ENCODE measurements at places on chromosomes 3 and 15.

- DNase-seq = no peak
Observed at GRCh38 chr15:40242601-40243000, 3.7 kb downstream of the PAK6 start.

DNA sequence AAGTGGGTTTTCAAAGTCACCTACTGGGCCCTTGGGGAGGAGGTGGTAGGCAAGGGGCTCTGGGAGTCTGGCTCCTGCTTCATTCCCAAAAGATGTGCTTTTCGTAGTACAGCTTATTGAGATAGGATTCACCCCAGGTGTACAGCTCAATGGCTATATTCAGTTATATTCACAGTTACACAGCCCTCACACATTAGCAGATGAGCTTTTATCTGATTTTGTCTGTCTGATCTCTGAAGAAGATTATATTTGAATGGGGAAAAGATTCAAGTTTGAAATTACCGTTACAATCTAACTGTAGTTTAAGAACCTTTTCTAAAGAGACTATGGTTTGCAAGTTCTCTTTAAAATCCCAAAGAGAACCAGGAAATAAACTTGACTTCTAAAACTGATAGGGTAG is 27.3 kb downstream of the PXYLP1 start:
- DNase-seq = no peak

- DNase-seq = no peak
Observed at GRCh38 chr3:190486533-190486864, 27.4 kb upstream of the IL1RAP start.

- no peak for DNase-seq
Observed at GRCh38 chr3:53222183-53222901, 33.5 kb downstream of the TKT start.

GRCh38 chr3:45895686-45896468 is 9.5 kb downstream of the CCR9 start:
- no peak for DNase-seq

DNA sequence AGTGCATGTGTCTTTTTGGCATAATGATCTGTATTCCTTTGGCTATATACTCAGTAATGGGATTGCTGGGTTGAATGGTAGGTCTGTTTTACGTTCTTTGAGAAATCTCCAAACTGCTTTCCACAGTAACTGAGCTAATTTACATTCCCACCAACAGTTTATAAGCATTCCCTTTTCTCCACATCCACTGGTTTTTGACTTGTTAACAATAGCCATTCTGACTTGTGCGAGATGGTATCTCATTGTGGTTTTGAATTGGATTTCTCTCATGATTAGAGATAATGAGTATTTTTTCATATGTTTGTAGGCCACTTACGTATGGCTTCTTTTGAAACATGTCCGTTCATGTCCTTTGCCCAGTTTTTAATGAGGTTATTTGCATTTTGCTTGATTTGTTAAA is 117.7 kb downstream of the CHCHD4 start:
- DNase-seq = no peak

GRCh38 chr3:183430325-183430957 is 2.0 kb upstream of the MCF2L2 start:
- DNase-seq = no peak

GRCh38 chr3:195893516-195893915 is 14.8 kb downstream of the TNK2 start:
- no peak for DNase-seq

DNA sequence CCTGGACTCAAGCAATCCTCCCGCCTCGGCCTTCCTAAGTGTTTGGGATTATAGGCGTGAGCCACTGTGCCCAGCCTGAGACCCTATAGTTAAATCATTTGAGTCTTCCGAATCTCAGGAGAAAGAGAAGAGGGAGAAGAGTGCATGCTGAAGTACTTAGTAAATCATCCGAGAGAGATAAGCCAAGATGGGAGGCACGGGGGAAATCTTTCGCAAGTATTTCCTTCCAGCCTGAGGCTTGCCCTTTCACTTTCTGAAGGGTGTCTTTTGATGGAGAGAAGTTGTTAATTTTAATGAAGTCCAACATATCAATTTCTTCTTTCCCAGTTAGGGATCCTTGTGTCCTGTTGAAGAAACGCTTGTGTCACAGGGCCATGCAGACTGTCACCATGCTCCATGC is 97.1 kb upstream of the SLC6A6 start:
- no peak for DNase-seq

DNA sequence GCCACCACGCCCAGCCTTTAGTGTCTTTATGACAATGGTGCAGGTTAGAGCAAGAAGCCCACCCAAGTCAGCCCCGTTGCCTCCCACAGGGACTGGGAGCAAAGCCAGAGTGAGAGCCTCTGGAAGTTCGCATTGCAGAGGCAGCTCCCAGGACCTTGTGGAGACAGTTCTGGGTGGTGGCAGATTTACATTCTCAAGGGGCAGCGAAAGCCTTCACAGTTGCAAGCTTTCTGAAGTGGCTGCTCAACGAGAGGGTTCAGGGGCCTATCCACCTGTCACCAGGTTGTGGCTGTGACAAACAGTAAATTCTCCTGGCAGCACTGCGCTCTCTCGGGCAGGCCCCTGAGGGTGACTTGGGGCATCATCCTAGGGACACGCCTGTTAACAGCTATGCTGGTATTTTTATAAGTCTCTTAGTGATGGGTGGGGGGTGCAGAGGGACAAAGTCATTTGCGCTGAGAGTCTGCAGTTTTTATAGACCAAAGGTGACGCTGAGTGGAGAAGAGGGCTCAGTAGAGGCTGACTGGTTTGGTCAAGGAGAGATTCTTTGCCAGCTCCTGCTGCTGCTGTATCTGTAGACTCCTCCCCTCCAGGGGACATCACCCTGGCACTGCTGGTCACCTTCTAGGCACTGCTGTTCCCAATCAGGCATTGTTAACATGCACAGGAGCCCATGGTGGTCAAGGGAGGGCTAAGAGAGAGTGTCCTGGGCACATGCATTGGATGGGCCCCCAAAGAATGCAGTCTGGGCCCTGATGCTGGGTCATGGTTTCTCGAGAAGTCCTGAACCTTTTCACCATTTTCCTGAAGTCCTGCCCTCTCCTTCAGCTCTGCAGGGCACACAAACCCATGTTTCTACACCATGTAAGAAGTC is 57.5 kb upstream of the KLF13 start:
- DNase-seq = no peak

GRCh38 chr15:79609506-79609905 is 177.4 kb downstream of the MINAR1 start:
- no peak for DNase-seq

GRCh38 chr15:69320977-69321554 is 22.4 kb downstream of the PAQR5 start:
- no peak for DNase-seq

DNA sequence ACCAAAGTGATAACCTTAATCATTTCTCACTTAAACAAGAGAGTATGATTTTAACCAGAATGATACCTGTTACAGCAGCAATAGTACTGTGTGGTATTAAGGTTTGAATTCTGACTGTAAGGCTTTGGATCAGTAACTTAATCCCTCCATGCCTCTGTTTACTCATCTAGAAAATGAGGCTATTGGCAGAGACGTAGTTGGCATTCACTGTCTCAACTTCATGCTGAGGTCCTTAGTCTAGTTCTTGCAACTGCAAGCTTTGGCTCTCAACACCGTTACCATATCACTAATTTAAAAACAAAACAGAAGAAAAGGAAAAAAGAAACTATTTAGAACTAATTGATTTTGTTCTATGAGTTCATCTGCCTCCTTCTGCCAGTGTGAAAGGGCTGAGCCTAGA is 875.4 kb downstream of the MCTP2 start:
- DNase-seq = no peak

DNA sequence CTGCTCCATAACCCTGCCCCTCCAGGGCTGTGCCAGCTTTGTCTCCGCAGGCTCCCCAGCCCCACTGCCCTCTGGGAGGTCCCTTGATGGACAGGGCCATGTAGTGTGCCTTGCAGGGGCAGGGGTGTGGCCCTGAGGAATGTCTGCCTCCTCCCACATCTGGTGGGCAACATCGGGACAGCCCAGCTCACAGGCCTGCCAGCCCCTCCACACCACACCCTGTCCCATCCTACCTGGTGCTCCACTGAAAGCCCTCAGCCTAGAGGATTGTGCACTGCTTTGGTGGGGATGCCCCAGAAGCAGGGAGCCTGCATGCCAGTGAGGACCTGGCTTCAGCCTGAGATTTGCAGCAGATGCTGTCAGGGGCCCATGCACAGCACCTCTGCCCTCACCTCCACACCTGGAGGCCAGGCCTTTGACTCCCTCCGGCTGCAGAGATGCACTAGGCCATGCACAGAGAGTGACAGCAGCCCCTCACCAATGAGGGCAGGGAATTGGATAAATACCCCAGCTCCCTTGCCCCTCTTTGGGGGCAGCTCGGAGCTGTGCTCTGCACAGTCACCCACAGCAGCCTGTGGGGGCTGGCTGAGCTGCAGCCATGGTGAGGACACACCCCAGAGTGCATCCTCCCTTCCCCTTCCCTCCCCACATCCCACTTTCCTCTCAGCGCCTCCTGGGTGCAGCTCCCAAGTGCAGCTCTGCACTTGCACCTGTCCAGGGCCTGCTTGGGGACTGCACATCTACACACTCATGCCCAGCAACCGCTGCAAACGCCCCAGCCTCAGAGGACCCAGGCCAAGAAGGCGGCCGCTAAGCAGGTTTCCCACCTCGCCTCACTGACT is 2.7 kb downstream of the C3orf22 start:
- no peak for DNase-seq

DNA sequence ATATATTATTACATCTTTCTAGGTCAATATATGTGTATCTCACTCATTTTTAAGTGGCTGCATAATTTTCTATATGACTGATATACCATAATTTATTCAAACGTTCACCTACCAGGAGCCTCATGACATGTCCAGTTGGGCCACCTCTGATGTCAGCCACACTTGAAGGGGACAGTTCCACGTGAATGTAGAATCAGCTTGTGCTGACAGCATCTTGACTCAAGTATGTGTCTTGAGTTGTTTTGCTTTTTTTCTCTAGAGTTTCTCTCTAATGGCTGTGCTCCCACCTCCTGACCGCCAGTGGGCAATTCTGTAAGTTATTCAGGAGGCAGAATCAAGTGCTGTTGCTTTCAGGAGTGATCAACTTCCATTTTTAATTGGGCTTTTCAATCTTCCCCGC is 237.9 kb downstream of the NFKBIZ start:
- DNase-seq = no peak

DNA sequence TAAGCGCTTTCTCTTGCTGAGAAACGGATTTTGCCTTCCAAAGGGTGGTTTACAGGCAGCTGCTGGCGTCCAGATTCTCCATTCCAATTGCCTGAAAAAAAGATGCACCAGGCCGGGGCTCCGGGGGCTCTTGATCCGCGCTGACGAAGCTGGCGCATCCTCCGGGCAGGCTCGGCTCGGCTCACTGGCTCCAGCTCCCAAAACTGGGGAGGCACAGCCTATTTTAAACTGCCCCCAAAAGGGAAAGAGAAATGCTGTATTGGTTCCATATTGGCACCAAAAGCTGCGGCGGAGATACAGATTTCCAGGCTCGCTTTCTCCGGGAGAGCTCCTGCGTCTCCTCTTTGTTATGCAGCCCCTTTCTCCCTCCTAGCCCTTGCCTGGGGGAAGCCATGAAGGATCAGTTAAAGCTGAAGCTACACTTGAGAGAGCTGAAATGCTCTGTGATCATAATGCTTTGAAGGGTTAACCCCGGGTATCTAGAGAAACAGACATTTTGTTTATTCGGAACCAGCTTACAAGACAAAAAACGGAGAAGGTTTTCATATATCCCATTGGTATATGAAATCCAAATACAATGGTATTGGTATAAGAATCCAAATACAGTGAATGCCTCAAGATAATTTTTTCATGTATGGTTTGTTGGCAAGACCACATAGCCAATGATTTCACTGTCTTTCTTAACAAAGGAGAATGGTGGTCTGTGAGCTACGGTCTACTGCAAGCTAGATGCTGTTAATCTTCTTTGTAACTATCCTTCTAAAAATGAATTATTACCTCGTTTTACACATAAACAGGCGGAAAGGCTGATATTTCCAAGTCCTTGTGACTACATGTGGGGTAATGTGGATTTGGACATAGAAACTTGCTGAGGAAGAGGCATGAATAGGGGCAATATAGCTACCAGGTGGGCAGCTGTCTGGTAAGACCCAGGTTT is 693 bp downstream of the CD200 start:
- no peak for DNase-seq

- no peak for DNase-seq
Observed at GRCh38 chr3:50375258-50375931, 16.1 kb upstream of the TMEM115 start.

DNA sequence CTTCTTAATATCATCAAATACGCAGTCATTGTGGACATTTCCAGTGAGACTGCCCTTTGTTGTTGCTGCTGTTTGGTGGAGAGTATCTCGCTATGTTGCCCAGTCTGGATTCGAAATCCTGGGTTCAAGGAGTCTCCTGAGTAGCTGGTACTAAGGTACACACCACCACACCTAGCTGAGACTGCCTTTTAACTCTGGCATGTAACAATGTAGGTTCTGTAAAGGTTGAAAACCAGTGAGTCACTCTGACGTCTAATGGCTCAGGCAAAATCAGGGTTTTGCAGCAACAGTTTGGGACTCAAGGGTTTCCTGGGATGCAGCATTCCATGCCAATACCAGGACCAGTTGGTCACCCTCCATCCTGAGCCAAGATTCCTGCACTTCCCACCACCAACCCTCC is 52.2 kb downstream of the AQP9 start:
- no peak for DNase-seq

DNA sequence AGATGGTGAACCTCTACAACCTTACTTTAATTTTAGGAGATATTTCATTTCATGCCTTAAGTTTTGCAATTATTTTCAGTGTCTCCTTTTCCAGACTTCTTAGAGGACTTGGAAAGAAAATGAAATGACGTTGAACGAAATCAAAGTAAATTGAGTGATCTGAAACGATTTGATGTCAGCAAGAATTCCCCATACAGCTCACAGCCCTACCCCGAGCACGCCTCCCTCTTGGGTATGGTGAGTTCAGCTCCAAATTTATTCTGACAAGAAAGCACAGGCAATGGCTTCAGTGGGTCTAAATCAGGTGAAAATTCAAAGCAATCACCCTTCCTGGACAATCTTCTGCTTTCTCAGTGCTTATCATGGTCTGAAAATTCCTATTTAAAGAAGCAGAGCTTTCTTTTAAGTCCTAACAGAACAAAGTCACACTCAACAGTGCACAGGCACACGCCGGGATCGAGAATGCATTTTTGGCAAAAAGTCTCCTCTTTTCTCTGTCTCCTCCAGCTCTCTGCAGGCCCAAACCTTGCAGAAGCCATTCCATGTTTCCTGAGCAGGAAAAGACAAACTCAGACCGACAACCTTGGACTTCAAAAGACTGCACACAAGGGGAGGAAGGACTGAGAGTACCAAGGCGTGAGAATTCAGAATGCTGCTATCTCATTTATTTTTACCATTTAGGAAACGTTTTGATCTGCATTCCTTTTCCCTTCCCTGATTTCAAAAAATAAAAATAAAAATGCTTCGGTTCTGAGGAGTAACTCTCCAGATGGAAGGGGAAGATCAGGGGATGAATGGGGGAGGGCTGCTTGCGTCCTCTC is 72.0 kb downstream of the CCNL1 start:
- DNase-seq = no peak

- no peak for DNase-seq
Observed at GRCh38 chr15:44435893-44436667, 8.7 kb downstream of the CTDSPL2 start.
